Activated gamma-delta T cell treated with anti-CD3 and anti-CD28 coated beads, Interleukin-2, amount 50 U/mL, for 16 hours (primary cell): ENCODE measurements at places on chromosomes 16 and 17.

GRCh38 chr17:32341857-32342602 is at the start of gene C17orf75:
Gene C17orf75, minus strand, starts transcription at chr17:32342173. Its CDS starts 34 bp downstream, at chr17:32342139.
- DNase-seq, result peak; percentile 62

- no peak for DNase-seq
These were observed 303.8 kb upstream of the ASIC2 start for GRCh38 chr17:33596899-33597298.

- DNase-seq, result no peak
These were observed 21.8 kb downstream of the CEP131 start for GRCh38 chr17:81200695-81201580.

DNA sequence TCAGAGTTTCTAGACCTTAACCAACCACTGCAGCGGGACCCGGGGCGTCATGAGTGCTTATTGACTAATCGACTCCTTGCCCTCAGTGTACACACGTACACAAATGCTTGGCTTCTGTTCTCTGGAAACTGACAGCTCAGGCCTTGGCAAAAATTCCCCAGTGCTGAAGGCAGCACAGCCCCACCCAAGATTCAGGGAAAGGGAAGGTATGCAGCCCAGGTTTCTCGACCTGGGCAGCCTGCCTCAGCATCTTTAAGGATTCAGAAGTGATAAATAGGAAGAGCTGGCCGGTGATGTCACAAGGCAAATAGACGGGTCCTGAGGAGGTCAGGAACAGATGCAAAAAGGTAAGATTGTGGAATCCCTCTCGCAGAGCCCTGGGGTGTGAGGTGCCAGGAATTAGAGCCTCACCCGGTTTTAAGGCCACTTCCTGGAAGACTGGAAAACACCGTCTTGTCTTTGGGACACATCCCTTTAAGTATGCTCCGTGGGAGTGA is 9.0 kb upstream of the CDH3 start:
- no peak for DNase-seq

DNA sequence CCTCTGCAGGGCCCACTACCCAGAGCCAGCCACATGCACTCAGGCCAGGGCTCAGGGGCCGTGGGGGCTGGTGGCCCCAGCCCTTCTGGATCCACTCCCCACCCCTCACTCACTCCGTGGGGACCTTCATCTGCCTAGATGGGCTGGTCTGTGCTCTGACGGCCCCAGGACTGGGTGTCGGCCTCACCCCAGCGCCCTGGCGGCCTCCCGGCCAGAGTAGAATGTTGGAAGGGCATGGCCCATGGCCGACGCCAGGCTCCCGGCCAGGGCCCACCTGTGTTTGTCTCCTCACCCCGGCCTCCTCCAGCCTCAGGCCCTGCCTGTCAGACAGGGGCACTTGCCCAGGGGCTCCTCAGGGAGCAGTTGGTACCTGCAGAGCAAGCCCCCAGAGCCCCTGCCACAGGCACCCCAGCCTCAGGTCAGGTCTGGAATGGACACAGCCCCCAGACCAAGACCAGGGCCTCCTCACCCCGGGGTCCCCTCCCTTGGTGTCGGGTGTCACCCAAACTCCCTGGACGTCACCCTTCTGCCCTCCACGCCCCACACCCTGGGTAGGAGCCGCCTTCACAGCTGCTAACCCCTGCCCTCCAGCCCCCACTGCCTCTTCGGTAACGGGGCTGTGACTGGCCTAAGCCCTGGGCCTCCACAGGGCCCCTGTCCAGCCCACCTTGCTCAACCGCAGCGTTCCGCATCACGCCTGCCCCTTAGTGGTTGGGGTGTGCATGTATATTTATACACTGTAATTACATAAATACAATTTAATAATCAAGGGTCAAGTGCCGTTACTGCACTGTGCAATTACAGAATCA is 3.0 kb upstream of the CDH15 start:
- no peak for DNase-seq
